Right hindlimb (tissue), 1 donor: ENCODE measurements at places on chromosomes 12 and 14.

- DNase-seq = no peak
Observed at GRCh38 chr12:77488041-77488620, 342.6 kb upstream of the NAV3 start.

GRCh38 chr12:28939427-28939826 lies 209.7 kb upstream of the FAR2 start:
- no peak for DNase-seq

DNA sequence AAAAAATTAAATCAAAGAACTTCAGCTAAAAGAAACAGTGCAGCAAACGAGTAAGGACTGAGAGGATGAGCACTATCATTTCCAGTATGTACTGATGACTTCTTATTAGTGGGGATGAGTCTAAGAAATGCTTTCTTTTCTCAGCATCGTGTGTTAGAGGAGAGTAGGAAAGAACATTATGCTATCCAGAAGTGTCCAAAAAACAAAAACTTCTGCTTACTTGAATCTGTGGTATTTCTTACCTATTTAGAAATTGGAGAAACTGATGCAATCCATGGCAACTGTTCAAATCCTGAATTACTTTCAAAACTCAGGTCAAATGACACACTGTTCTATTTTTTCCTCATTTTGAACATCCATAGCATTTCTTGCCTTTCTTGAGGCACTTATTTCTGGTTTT lies 23.7 kb downstream of the ABCD2 start:
- no peak for DNase-seq

DNA sequence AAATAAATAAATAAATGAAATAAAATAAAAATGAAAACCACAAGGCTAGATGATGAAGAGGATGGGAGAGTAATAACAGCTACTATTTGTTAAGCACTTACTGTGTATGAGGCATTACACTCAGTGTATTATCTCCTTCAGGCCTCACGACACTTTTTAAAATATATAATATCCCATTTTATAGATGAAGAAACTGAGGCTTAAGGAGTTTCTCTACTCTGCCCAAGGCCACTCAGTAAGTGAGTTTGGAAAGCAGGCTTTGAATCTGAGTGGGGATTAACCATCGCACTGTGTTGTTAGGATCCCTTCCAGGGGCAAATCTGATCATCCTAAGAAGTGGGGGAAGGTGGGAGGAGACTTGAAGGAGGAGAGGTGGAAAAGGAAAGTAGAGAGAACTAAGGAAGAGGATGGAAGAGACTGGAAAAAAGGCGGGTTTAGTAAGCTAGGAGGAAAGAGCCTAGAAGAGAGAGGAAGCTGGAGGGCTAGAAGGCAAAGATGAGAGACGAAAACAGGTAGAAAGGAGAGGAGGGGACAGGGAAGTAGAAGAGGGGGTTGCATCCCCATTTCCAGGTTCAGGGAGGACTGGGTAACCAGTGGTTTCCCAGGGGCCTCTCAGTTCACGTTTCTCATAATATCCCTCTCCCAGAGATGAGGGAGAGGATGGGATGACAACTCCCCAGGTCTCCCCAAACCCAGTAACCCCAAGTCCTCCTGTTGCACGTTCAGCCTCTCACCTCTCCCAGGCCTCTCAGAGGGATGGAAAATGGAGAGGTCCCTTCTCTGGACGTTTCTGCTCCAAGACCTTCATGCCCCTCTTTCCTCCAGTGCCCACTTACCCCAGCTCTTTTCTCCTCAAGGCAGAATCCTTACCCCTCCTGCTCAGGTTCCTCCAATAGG lies 1.7 kb downstream of the STAT6 start:
- no peak for DNase-seq

DNA sequence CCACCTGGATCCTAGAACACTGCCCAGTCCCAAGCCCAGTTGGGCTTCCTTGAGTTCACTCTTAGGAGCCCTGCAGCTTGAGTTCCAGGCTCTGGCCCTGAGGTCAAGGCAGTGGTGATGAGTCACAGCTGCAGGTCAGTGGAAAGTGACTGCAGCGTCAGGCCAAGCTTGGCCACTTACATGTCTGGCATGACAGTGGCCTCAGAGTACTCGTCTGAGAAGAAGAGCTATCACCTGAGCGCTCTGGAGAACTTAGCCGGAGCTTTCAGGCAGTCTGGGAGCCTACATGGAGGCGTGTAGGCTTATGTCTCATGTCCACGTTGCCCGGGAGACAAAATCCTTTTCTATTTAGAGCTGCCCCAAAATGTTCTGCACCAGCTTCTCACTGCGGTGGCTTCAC lies 75.6 kb downstream of the ARL6IP4 start:
- DNase-seq = no peak

- no peak for DNase-seq
Observed at GRCh38 chr12:107366322-107366721, 273.0 kb upstream of the CRY1 start.

DNA sequence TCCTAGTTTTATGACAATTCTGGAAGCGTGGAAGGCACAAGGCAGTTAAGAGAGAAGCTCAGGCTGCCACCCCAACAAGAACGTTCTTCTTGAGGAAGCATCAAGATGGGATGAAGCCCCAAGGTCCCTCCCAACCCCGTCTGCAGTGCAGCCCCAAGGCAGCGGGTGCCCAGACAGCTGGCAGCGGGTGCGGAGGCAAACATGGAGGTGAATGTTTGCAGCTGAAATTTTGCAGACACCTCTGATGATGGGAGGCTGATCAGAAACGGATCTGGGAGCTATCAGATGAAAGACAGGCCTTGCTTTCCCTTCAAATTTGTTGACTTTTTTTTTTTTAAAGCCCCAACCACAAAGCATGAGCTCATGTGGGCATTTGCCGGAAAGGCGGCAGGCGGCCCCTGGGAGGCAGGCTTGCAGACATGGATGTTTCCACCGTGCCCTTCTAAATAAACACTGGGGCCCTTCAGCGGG lies 230.7 kb upstream of the RTL1 start:
- DNase-seq = no peak

DNA sequence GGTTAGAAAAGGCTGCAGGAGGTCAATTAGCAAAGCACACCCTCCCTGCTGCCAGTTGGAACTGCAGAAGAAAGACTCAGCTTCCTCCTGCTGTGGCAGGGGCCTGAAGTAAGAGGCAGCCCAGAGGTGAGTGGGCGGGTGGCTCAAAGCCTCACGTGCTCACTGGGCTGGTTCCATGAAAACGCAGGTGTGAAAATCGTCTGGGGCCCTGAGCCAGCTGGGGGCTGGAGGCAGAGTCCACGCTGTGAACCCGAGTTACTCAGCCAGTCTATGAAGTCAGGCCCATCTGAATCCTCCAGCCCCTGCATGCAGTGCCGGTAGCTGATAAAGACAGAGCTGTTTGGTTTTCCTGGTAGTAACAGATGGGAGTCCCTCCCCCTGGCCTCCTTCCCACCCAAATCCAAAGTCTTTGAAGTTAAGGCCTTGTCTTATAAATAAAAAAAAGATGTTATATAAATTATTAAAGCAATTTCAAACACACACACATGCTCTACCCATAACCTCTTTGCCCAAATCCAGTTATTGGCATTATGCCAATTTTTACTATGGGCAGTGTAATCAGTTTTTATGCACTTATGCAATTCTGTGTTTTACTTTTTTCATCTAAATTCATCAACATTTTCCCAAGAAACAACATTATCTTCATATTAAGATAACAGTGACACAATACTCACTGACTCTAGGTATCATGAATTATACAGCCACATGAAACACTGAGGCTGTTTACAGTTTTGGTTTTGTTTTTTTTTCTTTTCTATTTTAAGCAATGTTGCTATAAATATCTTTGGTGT lies 57.9 kb upstream of the PNMA1 start:
- DNase-seq = peak; percentile 79

GRCh38 chr12:105467710-105468366 lies 137.3 kb downstream of the C12orf75 start:
- DNase-seq = no peak

DNA sequence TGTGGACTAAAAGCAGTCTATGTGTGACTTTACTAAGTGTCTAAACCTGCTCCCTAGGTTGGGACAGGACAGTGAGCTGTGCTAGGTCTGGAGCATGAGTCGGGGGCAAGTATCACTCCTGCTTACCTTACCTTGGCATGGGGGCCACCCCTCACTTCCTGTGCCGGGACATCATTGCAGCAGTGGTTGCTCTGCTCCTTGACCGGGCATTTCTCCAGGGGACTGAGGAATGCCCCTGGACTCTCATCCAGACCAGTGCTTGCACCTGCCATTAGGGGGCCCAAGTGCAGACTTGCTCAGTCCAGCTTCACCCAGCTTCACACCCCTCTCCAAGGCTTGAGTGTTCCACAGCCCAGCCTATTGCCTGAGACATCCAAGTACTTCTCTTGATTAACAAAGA lies 84.7 kb upstream of the NELL2 start:
- no peak for DNase-seq

DNA sequence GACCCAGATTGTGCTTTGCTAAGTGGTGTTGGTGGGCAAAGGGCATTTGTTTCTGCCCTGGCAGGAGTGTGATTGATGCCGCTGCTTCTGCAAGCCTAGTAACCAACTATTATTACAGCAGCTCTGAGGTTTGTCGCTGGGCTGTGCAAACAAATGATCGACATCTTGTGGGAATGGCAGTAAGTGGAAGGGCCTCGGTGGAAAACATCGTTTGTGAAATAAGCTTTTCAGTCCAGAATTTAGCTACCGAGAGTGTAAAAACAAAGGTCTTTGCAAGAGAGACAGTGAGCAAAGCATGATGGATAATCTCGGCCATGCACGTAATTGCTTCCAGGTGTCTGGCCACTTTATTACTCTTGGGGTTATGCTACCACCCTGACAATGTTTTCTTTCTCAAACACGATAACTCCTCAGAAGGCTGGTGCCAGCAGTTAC lies 397.7 kb upstream of the PRICKLE1 start:
- DNase-seq = peak; percentile 47

GRCh38 chr14:30849354-30849753 lies 25.0 kb upstream of the COCH start:
- no peak for DNase-seq

GRCh38 chr12:16553457-16553856 lies 52.5 kb downstream of the LMO3 start:
- no peak for DNase-seq

GRCh38 chr14:36724162-36724561 lies 62.5 kb downstream of the PAX9 start:
- no peak for DNase-seq

GRCh38 chr12:3622021-3622821 lies 130.7 kb downstream of the CRACR2A start:
- DNase-seq = peak; percentile 41

GRCh38 chr12:40921563-40922163 lies 229.4 kb downstream of the CNTN1 start:
- no peak for DNase-seq

GRCh38 chr14:90255871-90256270 lies 482 bp upstream of the PSMC1 start:
- no peak for DNase-seq
